ENCODE measurements at places on chromosomes 2 and 18.

DNA sequence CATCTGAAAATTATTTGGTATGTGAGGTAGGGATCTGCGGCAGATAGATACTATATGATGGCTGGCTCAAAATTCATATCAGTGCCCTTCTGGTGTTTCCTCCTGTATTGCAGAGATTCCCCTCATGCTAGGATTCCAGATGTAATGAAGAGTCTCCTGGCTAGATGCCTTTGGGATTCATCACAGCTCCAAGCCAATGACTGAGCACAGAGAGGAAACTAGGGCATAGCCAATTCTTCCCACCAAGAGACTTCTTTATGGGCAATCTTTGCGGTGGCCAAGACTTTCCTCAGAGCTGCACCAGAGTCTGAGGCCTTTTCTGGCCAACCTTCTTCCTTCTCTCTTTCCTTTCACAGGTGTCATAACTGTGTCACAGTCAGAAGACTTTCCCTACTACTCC lies 25.5 kb upstream of the CIB4 start:
- no peak for DNase-seq

GRCh38 chr18:3230401-3231334 lies 10.9 kb upstream of the MYOM1 start:
- DNase-seq: no peak

GRCh38 chr2:221050020-221050795 lies 521.9 kb downstream of the EPHA4 start:
- DNase-seq: no peak

DNA sequence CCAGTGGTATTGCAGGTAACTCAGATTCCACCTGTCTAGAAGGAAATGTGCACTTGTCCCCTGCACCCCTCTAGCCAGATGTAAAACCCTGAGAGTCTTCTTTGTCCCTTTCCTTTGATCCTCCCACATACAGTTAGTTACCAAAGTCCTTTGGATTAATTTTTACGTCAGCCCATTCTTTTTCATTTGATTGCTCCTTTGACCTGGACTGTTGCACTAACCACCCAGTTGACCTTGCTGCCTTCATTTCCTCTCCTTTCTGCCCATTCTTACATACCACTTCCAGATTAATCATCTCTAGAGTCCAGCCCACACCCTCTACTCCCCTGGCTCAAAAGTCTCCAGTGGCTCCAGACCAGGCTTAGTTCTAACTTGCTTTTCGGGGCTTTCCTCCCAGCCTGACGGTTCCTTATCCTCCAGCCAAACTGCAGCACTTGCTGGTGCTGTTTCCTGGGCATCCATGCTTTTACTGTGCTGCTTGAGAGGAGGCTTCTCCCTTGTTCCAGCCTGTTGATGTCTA lies 99.3 kb downstream of the SPTBN1 start:
- no peak for DNase-seq

- no peak for DNase-seq
These were observed 29.4 kb downstream of the NLRC4 start for GRCh38 chr2:32235315-32235714.

DNA sequence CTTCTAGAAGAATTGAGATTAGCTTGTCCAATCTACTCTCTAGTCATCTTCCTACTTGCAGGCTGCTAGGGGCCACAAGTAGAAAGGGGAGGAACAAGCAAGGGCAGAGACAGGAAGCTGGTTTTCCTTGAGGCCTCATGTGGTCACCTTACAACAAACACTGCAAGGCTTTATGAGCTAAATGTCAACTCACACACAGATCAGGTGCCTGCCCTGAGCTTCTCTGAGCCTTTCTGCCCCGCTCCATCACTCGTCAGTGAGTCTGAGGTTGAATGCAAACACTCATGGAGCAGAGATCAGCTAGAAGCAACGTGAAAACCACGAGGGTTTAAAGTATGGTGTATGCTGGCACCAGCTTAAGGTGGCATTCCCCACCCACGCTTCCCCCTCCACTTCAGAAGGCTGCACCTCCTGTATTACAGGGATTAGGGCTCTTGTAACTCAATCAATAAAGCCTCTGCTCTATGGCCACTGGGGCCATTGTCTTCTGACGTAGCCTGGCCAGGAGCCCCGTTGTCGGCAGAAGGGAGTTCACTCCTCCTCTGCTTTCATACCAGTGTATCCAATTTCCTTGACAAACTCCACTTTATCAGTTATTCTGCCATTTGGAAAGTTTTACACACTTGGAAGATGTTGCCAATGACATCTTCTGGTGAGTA lies 5.4 kb upstream of the CRYGC start:
- DNase-seq: no peak

- DNase-seq: no peak
These were observed 46.6 kb upstream of the SP3 start for GRCh38 chr2:174011796-174012195.

DNA sequence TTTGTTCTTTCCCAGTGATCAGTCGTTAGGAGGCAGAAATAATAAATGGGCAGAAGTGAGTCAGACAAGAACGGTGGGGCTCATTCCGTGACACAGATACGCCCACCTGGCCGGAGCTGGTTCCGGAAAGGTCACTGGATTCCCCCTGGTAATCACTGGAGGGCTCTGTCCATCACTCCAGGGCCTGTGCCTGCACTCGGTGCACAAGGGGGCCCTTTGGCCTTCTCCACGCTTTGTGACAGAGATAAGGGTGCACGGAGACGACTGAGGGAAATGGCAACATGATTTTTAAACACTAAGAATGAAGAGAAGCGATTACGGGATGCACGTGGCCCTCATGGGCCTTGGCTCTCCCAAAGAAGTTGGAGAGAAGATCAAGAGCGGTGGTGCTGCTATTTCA lies 84.4 kb downstream of the PTGR3 start:
- no peak for DNase-seq

DNA sequence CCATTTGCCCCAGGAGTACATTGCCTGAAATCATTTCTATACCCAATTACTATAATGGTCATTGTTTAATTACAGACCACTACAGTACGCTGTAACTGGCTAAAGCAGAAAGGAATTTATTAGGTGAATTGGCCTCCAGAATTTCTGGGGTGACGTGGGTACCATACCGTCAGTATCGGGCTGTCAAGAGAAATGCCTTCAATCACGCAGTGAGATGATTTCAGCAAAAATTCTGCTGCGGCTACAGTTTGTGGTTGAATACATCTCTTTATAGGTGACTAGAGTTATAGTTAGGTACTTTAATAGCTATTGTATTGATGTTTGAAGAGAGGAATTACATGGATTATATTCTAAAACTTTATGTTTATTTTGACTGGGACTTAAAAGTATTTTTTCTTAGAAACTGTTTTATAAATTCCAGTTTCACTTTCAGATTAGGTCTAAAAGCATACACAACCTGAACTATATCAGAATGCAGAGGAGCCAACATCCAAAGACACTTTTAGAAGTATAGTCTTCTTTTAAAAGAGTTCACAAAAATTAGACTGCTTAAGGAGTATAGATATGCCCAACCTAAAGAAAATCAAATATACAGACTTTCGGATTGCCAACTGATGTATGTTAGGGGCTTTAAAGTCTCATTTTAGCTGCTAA lies 128.4 kb downstream of the TTC27 start:
- DNase-seq: no peak

- no peak for DNase-seq
These were observed 3.0 kb upstream of the ASPRV1 start for GRCh38 chr2:69964353-69964841.
